ENCODE measurements at places on chromosomes 4 and X.

DNA sequence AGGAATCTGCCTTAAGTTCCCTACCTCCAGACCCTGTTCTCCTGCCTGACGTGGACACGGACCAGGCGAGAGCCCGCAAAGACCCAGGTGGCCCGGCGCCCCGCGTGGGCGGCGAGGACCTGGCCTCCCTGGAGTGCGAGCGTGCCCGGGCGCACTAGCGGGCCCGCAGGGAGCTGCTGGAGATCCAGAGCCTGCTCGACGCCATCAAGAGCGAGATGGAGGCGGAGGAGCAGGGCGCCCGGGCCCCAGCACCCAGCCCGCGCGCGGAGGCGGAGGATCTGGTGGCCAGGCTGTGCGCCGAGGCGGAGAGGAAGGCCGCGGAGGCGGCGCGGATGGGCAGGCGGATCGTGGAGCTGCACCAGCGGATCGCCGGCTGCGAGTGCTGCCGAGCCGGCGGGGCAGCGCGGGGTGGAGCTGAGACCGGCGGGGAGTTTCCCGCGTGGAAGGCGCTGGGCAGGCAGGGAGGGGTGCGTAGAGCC, 18.2 kb downstream of the MRFAP1 start:
- DNase-seq: no peak

GRCh38 chrX:40174854-40175510, 77.2 kb upstream of the BCOR start:
- DNase-seq: peak; percentile 25

DNA sequence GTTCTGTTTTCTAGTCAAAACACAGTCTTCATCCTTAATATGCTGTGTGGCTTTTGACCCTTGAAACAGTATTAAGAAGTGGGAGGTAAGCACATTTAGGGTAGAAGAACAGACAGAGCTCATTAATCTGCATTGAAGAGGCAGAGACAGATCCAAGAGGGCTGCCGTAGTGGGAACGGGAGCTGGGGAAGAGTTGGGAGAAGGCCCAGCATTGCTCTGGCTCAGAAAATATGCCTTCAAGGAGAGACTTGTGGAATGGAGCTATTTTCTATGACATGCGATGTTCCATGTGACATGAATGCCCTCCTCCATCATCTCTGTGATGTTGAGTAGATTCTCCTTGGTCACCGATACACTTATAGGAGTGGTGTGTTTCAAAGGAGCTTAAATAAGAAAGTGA, 273.3 kb upstream of the BOD1L1 start:
- DNase-seq: no peak

DNA sequence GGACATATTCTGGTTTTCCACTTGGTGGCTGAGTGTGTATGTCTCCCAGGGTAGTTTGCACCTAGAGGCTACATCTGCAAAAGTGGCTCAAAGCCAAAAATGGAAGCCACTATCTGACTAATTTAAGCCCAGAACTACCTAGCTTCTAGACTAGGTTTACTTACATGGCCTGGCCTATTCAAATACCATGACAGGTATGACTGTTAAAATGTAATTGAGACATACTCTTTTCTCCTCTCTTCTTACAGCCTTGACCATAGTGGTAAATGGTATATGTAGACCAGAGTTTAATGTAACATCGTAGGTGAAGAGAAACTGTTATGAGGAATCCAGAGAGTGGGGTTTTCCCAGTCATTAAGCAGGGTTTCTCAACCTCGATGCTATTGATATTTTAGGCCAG, 2.6 kb upstream of the TRPC5 start:
- no peak for DNase-seq

DNA sequence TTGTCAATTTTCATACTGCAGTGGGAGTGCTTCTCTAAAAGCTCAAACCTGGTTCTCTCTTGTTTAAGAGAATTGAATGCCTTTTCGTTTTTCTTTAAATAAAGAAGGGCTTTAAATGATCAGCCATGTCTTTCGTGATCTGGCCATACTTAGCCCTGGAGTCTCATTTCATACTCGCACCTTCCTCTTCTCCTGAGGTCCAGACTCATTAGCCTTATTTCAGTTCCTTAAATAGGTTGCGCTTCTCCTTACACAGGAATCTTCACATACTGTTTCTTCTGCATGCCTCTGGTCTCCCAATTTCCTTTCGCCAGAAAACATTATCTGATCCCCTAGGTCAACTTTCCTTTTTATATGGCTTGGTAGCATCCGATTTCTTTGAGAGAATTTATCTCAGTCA, 565.6 kb upstream of the TENM3 start:
- DNase-seq: no peak

DNA sequence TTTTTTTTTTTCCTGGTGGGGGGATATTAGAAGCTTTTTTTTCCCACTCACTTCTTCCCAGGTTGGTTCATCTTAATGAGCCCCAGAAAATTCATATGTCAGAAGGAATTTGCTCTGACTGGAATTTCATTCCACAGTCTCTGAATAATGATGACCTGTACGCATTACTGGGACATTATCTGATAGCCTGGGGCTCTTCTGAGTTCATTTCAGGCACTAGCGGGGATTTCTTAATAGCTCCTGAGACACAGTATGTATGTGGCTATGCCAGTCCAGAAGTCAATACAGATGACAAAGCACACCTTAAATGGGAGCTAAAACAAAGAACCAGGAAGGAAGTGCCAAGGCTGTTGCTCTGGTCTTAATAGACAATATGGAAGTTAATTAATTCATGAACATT, 295.2 kb upstream of the IGFBP7 start:
- no peak for DNase-seq

- DNase-seq: peak; percentile 70
Measured at GRCh38 chrX:10761447-10761846, 141.1 kb upstream of the MID1 start.

DNA sequence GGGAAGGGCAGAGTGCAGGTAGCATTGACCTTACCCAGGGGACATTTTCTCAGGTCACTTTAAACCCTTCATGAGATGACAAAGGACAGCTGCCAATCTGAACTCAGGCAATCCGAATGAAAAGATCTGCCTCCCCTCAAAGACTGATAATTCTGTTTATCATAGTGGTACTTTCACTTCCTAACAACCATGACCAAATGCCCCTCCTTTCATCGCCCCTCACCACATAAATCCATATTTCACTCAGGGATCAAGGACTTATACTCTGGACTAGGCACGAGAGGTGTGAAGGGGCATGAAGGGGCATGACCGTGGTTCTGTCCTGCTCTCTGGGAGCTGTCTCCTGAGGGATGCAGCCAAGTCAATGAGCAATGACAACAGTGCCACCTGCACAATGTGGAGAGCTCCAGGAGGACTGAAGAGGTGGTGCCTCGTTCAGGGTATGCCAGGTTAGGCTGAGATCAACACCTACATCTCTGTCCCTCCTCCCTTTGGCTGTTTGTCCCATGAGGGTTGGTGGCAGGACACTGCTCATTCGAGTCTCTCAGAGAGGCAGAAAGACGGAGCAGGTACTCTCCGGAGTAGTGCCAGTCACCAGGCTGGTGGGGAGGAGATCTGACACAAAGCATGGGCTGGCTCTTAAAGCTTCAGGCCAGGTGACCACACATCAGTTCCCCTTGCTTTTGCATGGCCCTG, 12.5 kb downstream of the HS3ST1 start:
- no peak for DNase-seq

- no peak for DNase-seq
Measured at GRCh38 chr4:144223661-144224060, 83.1 kb upstream of the GYPA start.

DNA sequence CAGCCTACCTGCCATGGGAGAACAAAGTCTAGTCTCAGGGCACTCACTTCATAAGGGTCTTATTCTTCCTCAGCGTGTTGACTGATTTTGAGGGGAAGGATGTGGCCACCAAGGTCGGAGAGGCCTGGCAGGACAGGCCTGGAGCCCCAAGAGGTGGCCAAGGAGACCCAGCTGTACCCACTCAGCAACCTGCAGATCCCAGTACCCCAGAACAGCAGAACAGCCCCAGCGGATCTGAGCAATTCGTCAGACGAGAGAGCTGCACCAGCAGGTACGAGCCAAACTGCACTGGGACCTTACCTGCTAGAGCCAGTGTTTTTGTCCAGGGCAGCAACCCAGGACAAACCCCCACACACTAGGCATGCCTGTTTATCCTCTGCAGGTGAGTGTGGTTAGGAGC, 34.3 kb downstream of the PNMA5 start:
- no peak for DNase-seq

GRCh38 chr4:23717528-23718248, 172.2 kb downstream of the PPARGC1A start:
- no peak for DNase-seq

- no peak for DNase-seq
Measured at GRCh38 chr4:94039226-94039625, 168.4 kb upstream of the SMARCAD1 start.

- DNase-seq: no peak
Measured at GRCh38 chr4:97587912-97588311, 555.4 kb downstream of the STPG2 start.

DNA sequence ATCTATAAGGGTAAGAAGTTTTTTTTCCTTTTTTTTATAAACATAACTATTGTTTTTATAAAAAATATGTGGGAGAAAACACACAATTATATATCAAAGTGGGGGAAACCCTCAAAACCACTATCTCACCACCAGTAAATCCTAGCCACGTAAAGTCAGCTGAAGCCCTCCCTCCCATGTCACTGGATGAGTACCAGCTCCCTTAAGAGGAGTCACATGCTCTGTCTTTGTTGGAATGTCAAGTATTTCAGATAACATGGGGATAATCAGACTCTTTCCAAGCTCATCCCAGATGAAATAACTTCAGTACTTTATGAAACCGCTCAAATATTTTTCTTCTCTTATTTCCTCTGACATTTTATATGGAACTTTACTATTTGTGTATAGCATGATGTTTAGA, 2.4 kb downstream of the MYOZ2 start:
- DNase-seq: no peak

DNA sequence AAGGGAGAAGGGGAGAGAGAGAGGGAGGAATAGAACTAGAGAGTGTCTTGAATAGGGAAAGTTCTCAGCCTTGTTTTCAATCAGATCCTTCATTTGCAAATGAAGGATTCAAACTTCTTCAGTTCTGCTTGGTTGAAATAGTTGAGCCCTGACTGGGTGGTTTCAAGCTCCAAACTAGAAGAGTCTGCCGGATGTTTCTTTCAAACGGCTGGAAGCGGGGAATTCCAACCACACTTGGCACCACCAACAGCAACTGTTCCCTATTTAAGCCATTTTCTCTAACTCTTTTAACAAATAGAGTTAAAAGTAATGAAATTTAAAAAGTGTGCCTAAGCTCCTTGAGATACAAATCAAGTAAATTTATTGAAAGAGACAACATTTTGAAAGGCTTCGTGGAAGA, 67.5 kb upstream of the DDX60 start:
- DNase-seq: no peak

DNA sequence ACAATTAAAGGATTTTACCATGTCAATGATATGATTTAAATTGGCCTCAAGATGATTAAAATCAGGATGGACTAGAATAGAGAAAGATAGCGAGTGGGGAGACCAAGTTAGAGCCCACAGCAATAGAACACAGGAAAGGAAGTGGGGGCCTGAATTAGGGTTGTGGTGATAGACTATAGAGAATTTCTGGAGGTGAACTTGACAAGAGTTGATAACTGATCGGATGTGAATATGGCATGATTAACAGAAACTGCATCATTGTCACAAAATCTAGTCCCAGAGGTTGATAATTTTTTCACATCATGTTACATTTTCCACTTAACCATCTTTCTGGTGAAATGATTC, 26.3 kb upstream of the TRPC3 start:
- no peak for DNase-seq

GRCh38 chr4:181030961-181031360, 1212.2 kb upstream of the TENM3 start:
- DNase-seq: no peak

GRCh38 chr4:173121076-173121561, 47.5 kb upstream of the GALNT7 start:
- no peak for DNase-seq

GRCh38 chrX:17960891-17961290, 99.8 kb upstream of the RAI2 start:
- DNase-seq: no peak

DNA sequence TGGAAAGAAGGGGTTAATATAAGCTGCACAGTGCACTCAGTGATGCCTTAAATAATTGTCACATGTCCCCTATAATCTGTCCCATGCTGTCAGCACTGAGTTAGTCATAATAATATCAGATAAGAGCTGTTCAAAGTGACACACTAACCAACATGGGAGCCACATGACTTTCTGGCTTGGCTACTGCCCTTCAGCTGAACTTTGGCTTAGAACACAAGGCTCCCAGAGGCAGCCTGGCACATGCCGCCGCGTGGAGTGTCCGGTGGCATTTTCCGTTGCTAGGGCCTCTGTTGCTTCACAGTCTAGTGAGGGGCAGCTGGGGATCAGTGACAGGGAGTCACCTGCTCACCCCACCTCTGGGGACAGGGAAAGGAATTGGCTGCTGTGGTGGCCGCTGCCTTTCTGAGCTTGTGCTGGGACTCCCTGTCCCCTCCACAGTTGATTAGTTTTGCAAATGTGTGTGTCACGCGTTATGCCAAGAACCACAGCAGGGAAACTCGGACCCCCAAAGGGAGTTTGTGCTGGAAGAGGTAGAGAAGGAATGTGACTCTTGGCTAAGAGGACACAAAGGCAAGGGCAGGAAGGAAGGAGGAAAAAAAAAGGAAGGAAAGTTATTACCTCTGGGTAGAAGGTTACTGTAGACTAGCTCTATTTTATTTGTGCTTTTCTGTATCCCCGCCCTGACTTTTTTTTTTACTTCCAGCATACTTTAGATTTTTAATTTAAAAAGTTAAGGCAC, 41.1 kb upstream of the PPARGC1A start:
- DNase-seq: no peak

DNA sequence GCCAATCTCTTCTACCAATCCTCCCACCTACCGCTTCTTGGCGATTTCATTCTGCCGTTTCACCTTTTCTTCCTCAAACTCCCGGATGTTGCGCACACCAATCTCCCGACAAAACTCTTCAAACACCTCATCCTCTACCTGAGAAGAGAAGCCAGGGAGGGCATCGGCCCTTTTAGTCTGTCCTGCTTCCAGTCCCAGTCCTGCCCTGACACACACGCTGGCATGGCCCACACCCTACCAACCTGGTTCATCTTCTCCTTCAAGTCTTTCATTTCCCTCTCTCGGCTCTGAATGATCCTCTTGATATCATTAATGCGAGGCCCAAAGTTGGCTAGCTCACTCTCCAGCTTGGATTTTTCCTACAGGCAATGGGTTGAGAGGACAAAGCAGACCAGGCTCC, 18.9 kb downstream of the SMC1A start:
- DNase-seq: no peak

DNA sequence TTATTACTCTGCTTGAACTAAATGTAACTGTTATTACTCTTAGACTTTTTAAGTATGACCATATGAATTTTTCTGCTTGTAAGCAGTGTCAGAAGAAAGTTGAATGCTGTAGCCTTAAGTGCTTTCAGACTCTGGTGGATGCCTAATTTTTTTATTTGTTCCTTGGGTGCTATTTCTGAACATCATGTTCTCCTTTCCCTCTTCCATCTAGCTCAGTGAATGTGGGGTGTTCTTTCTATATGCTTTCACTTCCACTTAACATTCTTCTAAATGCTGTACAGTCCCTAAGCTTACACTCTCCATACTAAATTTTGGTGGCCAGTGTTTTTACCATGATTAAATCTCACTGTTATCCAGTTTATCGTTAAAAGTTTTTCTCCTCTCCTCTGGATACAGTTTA, 3.6 kb downstream of the DCK start:
- DNase-seq: no peak
